ENCODE measurements at places on chromosomes 13 and 19. TPM values are rescaled to one million over a fixed set of nuclear protein-coding genes. Genes with fewer than 3 reads are reported as not detected.

GRCh38 chr19:31255831-31256592 is 93.2 kb downstream of the TSHZ3 start:
- no peak overlapping the region for H3K27ac ChIP-seq
- DNase-seq: no peak
- no peak overlapping the region for H3K4me3 ChIP-seq
- no peaks in the 10 kb centered on the region for H3K27me3 ChIP-seq
- H3K36me3 ChIP-seq: no peaks in the 10 kb centered on the region
- H3K4me1 ChIP-seq: no peaks in the 10 kb centered on the region

- peak; percentile 53 for DNase-seq
- H3K36me3 ChIP-seq: no peaks in the 10 kb centered on the region
- no peaks in the 10 kb centered on the region for H3K27me3 ChIP-seq
- H3K4me1 ChIP-seq: peaks cover 3% of the 10 kb centered on the region
Observed at GRCh38 chr19:48271531-48272151, 1.8 kb downstream of the ZNF114 start.

Gene TMPRSS9
- polyA plus RNA-seq: not detected

Gene TJP3
- 2.1 TPM for polyA plus RNA-seq

Gene ZNF525
- 7.5 TPM for polyA plus RNA-seq

Measured in B cell (primary cell).